ENCODE measurements at places on chromosomes 3 and 15.

- no peak for DNase-seq
Measured at GRCh38 chr3:3817865-3818264, 18.6 kb downstream of the LRRN1 start.

- no peak for DNase-seq
Measured at GRCh38 chr15:98896002-98896721, 111.4 kb downstream of the PGPEP1L start.

GRCh38 chr15:57510647-57511046 lies 81.1 kb upstream of the MYZAP start:
- no peak for DNase-seq

DNA sequence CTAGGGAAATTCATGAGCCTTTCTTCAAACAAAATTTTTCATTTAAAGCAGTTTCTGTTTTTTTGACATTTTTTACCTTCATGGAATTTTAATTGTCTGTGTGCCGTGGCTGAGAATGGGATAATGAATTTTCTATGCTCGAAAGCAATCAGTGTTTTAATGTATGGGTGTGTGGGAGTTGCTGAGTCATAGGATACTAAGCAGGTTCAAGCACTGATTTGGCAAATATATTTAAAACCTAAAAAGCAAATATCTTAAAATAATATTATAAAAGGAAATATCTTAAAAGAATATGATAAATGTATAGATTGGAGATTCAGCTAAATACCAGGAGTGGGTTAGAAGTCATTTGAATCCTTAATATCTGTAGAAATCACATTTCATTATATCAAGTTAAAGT lies 173.6 kb upstream of the LRRFIP2 start:
- no peak for DNase-seq

GRCh38 chr3:60553144-60553543 lies 698.1 kb downstream of the FHIT start:
- no peak for DNase-seq

DNA sequence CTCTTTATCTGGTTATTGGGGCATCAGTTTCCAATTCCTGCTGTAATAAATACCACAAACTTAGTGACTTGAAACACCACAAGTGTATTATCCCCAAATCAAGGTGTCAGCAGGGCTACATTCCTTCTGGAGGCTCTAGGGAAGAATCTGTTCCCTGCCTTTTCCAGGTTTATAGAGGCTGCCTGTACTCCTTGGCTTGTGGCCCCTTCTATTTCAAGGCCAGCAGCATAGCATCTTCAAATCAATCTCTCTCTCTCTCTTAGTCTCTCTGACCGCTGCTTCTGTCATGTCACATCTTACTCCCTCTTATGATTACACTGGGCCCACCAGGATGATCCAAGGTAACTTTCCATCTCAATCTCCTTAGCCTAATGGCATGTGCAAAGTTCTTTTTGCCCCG lies 44.9 kb upstream of the CA12 start:
- no peak for DNase-seq

- DNase-seq = no peak
Measured at GRCh38 chr3:156762631-156763185, 63.4 kb upstream of the LEKR1 start.

GRCh38 chr3:29695201-29695600 lies 414.3 kb downstream of the RBMS3 start:
- DNase-seq = no peak

GRCh38 chr3:83863380-83863779 lies 1095.4 kb upstream of the CADM2 start:
- no peak for DNase-seq

DNA sequence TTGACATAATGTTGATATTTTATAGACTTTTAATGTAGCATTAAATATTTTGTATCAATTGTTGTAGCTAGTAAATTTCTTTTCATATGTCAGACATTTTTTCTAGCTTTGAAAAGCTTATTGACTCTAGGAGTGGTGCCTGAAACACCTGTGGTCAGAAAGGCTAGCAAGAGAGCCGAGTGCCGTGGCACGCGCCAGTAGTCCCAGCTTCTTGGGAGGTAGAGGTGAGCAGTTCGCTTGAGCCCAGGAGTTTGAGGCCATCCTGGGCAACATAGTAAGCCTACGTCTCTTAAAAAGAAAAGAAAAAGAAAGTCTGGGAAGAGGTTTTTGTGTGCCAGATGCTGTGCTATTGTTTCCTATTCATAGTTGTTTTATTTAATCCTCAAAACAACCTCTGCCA lies 198.2 kb downstream of the FEZF2 start:
- DNase-seq = no peak

- DNase-seq = peak; percentile 18
Measured at GRCh38 chr3:188749010-188749617, 422.7 kb upstream of the TPRG1 start.

DNA sequence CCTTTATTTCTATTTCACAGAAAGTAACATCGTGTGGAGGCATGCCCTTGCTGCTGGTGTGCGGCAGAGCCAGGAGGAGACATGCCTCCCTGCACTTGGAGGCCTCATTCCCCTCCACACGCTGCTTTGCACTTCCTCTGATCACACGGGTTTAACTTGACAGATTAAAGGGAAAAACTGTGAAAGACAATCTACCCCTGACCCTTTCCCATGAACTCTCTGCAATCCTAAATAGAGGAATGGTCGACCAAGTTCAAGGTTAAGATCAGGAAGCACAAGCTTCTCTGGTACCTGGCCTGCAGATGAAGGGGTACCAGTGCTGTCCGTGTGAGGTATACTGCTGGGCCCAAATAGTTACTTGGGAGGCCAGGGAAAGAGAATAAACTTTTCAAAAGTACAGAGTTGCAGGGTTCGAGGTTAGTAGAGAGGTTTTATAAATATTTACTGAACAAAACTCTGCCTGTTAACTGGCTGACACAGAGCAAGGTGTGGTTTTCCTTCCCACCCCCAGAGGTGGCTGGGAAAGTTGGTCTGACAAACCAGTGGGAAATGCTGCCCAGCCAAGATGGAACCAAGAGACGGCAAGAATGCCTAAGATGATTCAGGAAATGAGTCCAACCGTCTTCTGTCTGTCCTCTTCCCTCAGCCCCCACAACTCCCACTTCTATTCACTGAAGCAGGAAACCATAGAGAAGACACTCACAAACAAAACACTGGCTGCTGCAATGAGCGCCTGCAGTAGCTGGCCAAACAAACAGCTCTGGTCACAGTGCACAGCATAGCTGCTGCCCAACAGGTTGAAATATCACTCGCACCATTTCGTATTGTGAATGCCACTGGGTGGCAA lies 79.6 kb downstream of the IGF2BP2 start:
- DNase-seq = no peak

- DNase-seq = no peak
Measured at GRCh38 chr15:43932907-43933306, 106.1 kb downstream of the WDR76 start.

GRCh38 chr3:131794766-131795388 lies 239.9 kb downstream of the CPNE4 start:
- DNase-seq = no peak

DNA sequence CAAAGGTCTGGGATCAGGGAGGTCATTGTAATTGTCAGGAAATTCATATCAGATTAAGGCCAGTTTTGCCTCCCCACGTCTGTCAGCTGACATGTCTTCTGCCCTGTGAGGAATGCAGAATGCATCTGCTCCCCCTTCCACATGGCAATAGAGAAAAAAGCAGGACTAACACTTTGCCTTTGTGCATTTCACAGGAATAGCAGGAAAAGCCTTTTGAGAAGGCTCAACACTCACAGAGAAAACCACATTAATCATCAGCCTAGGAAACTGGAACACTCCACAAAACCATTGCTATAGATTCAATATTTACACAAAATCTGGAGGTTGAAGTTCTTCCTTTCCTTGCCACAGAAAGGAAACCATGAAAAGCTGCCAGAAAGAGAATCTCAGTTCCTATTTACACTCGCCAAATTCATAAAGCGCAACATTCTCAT lies 165.2 kb upstream of the HES1 start:
- no peak for DNase-seq

GRCh38 chr3:140128631-140129030 lies 193.6 kb downstream of the CLSTN2 start:
- DNase-seq = no peak

DNA sequence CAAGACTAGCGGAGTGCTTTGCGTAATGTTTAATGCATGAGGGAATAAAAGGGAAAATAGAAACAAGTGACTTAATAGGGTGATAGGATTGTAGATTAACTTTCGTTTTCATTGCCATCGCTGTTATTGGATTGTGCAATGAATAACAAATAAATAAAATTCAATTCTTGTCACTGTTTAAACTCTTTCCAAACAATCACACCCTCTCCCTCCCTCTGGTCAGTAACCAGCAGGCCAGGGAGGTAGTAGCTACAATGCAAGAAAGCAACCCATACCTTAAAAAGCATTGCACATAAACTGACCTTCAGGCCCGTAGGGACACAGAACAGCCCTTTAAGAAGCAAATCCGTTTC lies 705 bp upstream of the TFRC start:
- no peak for DNase-seq

DNA sequence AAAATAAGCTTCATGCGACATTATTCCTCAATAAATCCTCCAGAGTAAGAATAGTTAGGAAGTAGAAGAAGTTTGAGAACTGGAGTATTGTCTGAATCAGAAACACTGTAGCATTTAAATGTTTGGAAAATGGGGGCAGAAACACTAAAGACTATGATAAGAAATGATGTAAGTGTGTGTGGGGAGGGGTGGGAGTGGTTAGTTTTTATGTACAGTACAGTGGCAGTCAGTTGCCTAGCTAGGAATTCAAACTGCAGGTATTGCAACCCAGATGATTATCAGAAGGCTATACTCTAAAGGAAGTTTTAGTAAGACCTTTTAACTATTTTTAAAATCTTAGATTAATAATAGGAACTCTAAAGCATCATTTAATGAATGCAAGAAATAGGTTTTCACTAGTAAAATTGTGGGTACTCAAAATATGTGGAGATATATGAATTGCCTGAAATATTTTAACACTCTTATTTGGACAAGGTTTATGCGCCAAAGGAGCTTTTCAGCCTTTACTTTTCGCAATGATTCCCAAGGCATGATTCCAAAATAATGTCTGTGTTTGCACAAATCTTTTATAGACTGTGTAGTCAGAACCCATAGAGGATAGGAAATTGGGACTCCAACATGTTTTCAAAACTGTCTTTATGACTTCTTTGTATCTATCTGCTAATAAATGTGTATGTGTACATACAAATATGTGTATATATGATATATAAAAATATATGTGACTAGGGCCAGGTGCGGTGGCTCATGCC lies 8.0 kb upstream of the CCDC50 start:
- DNase-seq = no peak

DNA sequence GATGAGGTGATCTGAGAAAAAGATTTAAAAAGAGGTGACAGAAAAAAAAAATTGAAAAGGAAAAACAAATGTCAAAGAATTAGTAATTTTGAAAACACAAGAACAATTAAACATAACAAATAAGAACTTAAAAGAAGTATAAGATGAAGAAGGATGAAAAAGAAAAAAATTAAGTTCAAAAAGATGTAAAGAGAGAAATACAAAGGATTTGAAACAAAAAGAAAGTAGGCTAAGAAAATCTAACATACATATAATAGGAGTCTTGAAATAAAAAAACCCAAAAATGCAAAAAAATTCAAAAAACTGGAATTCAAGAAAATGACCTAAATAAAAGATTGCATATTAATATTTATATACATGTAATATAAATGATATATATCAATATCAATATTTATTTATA lies 949.2 kb downstream of the MCTP2 start:
- no peak for DNase-seq

- no peak for DNase-seq
Measured at GRCh38 chr3:167740961-167741587, 5.6 kb downstream of the SERPINI1 start.

DNA sequence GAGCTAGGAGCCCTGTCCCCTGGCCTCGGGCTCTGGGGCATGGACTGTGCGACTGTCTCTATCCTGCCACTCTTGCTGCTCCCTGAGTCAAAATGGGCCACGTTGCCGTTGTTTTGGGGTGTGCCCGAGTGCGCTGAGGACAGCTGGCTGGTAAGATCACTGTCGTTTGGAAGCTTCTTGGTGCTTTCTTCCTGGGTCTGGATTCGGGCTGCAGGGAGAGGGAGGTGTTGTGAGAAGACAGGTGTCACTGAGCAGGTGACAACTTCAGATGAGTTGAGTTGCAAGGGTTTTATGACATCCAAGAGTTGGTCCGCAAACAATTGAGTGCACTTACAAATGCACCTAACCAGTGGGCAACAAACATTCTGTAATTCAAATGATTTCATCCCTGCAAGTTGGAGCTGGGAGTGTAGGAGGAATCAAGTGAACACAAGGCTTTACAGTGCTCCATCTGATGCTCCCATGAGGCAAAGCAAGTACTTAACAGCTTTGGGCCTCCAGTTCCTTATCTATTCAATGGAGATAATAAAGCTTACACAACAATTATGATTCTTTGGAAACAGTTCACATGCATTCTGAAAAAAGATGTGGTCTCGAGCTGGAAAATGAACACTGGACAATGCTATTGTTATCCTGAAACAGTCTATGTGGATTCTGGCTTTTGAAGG lies 11.0 kb upstream of the STARD5 start:
- no peak for DNase-seq

DNA sequence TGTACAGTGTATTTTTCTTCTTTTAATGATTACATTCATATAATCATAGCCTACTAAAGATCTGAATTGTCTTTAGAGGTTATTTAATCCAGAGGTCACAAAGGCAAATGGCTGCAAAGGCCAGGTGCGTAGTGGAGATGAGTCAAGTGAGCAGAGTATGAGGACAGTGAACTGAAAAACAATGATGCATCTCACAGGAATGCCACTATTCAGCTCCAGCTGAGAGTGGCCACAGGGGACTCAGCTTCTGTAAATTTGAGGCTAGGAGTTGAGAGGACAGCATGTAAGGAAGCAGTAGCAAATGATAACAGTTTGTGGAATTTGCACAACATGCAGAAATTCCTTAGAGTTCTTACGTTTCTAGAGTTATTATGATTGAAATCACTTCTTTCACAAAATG lies 50.4 kb downstream of the COL6A5 start:
- DNase-seq = no peak

DNA sequence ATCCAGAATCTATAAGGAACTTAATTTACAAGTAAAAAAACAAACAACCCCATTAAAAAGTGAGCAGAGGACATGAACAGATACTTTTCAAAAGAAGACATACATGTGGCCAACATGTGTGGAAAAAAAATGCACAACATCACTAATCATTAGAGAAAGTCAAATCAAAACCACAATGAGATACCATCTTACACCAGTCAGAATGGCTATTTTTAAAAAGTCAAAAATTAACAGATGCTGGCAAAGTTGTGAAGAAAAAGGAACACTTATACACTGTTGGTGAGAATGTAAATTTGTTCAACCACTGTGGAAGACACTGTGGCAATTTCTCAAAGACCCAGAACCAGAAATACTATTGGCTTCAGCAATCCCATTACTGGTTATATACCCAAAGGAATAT lies 830.0 kb upstream of the ALCAM start:
- DNase-seq = no peak

GRCh38 chr15:68085052-68085451 lies 30.9 kb downstream of the PIAS1 start:
- no peak for DNase-seq

GRCh38 chr3:102715030-102715697 lies 280.3 kb downstream of the ZPLD1 start:
- no peak for DNase-seq

DNA sequence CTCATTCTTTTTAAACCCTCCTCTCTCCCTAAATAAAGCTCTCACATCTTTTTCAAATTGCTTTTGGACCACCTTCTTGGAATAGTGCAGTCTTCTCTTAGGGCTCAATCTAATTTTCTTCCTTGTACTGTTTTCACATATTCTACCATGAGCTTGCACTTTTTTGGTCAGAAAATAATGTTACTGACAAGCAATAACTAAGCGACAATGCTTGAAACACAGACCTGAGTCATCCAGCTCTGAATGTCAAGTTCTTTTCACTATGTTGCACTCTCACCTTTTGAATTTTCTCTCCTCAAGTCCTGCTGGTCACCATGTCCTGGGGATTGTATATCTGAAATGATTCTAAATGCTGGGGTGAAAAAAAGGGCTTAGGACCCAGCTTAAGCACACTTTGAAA lies 8.9 kb downstream of the TNFAIP8L3 start:
- DNase-seq = no peak
